ENCODE measurements at places on chromosomes 12 and 14.

- no peak for DNase-seq
Measured at GRCh38 chr14:82075566-82075965, 541.9 kb upstream of the SEL1L start.

- no peak for DNase-seq
Measured at GRCh38 chr14:92009604-92010003, 30.3 kb downstream of the TRIP11 start.

GRCh38 chr14:22089940-22090339 lies 416.3 kb upstream of the OR4E1 start:
- DNase-seq, result no peak

- no peak for DNase-seq
Measured at GRCh38 chr14:104113631-104114420, 24.6 kb upstream of the KIF26A start.

- DNase-seq, result no peak
Measured at GRCh38 chr14:23654231-23654630, 18.1 kb downstream of the DHRS2 start.

- DNase-seq, result no peak
Measured at GRCh38 chr12:16030744-16031143, 119.6 kb downstream of the DERA start.

- no peak for DNase-seq
Measured at GRCh38 chr12:131312793-131313545, 359.3 kb downstream of the ADGRD1 start.

DNA sequence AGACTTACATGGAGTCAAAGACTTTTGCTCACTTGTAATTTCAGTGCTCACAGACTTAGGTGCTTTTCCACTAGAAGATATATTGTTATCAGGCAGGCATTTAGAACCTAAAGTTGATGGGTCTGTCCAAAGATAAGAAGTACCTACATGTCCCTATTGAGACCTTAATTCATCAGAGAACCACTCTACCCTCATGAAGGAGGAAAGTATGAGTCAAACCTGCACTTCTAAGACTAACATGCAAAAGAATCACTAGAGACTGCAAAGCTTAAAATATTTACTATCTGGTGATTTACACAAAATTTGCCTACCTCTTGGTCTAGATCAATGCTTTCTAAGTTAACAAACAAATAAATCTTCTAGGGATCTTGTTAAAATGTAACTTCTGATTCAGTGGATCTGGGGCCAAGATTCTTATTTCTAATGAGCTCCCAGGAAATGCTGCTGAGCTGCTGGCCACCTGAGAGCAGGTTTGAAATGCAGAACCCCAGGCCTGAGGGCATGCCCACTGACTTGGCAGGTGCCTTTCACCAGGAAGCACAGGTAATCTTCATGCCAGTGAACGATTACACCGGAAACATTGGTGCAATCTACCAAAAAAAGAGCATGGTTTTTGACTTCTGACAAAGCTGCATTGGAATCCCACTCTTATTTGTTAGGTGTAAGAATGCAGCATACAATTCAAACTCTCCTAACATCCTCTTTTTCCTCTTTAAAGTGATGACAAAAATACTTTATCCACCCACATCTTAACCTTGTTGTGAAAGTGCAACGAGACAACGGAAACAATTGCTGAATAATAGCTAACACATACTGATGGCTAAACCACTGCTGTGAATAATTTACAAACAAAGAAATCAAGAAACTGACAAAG lies 214.2 kb downstream of the ADAMTS20 start:
- no peak for DNase-seq

GRCh38 chr12:114093520-114093919 lies 127.4 kb upstream of the RBM19 start:
- DNase-seq, result no peak

DNA sequence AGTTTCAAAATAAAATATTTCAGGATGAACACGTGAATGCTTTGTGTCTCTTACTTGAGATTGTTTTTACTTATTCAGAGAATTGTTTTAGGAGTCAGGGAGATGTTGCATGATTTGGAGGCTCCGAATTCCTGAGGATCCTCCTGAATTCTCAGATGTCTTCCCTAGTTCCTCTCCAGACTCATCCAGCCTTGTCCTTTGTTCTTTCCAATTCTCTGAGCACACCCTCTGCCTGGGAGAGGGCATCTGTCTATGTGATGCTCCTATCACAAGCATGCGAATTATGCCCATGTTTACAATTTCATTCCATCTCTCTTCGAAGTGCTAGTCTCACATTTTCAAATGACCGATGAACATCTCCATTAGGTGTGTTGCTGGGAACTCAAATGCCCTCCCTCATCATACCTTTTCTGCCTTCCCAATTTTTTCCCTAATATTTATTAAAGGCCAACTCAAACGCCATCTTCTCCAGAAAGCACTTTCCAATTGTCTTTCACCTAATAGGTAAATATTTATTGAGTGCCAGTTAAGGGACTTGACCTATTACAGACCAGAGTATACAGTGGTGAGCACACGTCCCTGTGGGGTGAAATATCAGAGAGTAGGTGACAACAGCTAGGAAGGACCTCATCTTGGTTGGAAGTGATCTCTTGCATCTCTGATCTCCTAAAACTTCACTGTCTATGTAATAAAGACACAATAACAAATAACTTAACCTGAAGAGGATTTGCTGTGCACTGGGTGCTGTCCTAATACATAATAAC lies 64.4 kb downstream of the ARF6 start:
- DNase-seq, result no peak

- no peak for DNase-seq
Measured at GRCh38 chr12:77625441-77625840, 205.3 kb upstream of the NAV3 start.

DNA sequence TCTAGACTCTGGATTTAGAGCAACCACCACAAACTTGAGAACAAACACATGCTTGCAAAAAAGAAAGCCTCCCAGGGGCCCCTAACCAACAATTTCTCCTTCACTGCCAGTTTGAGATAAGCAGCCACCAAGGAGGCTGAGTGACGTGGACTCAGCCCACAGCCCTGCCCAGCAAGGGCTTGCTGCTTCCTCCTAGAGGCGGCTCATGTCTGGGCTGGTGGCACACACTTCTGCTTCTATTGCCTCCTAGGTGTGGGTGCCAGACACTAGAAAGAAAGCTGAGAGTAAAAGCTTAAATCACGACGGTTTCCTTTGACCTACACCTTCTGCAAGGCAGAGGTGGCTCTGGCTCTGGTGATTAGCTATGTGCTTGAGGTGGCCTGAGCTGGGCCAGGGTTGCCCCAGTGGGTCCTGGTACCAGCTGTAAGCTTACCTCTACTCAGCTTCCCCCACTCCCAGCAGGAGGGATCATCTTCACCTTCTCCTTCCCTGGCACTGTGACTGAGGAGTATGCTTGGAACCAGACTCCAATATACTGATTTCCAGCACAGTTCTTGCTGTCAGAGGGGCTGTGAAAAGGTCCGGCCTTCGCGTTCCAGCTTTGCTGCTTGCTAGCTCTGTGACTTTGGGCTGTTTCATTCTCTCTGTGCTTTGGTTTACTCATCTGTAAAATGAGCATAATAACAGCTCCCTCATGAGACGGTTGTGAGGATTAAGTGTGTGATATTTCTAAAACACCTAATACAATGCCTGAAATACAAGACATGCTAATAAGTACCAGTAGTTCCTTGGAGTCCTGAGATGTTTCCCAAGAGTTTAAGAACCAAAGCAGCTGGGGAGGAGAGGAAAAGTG lies 89.7 kb upstream of the PARP11 start:
- no peak for DNase-seq

DNA sequence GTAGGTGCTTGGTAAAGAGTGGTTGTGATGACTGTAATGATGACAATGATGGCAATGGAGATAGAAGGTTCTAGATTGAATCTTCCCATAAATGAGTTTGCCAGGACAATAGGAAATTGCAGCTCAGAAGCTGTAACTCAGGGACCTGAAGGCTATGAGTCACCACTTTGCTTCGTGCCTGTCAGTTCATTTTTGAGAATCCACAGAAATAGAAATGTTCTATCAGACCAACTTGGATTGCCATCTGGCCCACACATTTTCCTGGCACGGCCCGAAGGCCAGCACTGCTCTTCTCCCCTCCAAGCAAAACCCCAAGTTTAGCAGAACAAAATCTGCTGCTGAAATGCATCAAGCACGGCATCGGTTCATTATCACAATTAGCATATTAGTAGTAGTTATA lies 1127.0 kb downstream of the BCL11B start:
- DNase-seq, result no peak

- DNase-seq, result no peak
Measured at GRCh38 chr12:52311285-52311648, 9.9 kb downstream of the KRT83 start.

GRCh38 chr14:103629503-103630121 lies 601 bp downstream of the KLC1 start:
- no peak for DNase-seq

DNA sequence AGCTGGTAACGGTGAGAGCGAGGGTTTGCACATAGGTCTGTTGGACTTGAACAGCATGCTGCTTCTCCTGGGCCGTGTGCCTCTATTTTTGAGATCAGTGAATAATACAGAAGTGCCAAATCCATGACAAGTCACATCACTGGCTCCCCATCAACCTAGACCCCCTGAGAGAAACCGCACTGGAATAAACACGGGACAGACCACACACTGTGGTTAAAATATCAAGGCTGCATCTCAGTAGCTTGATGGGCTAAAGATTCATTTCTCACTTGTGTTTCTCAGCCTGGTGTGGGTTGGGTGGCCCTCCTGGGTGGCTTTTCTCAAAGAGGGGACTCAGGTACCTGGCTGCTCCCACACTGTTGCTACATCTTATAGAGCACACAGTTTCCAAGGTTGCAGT lies 191.0 kb downstream of the DICER1 start:
- DNase-seq, result no peak

- DNase-seq, result no peak
Measured at GRCh38 chr12:58673021-58673420, 247.3 kb downstream of the LRIG3 start.

DNA sequence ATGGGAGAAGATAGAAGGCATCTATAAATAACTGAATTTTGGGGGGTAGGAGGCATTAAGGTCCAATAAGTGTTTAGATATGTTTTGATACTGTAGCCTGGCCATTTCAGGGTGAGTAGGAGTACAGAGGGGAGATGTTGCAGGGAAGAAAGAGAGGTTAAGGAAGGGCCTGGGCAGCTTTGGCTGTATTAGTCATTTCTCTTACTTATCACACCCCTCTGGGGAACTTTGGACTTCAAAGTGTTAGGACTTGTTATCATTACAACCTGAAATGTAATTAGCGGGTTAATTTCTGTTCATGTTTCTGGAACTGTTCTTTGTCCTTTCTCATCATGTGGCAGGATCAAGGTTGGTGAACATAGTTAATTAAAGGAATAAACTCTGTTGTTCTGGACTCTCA lies 40.3 kb downstream of the SUSD6 start:
- no peak for DNase-seq

DNA sequence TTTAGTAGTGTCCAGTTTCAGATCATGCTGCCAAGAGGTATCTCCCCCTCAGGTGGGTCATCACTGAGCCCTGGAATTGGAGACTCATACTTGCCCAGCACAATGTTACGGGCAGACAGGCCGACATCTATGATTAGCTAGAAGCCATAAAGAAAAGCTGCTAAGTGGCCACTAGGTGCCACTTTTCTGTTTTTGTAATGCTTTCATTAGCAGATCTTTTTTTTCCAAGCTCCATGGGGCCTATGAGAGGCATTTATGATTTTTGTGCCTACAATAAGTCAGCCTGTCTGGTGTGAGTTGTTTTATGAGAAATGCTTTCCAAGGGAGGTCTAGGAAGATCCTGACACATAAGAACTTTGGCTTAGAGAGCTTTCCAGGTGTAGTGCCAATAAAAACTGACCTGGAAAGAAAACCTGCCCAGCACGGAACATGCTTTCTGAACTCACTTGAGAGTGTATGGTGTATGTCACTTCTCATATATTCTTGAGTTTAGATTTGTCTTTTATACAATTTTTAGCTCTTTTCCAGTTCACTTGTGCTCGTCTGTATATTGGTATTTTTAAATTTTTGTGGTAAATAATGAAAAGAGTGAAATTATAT lies 21.8 kb upstream of the SMCO2 start:
- DNase-seq, result no peak

- DNase-seq, result no peak
Measured at GRCh38 chr14:42911642-42912041, 1305.0 kb downstream of the LRFN5 start.

DNA sequence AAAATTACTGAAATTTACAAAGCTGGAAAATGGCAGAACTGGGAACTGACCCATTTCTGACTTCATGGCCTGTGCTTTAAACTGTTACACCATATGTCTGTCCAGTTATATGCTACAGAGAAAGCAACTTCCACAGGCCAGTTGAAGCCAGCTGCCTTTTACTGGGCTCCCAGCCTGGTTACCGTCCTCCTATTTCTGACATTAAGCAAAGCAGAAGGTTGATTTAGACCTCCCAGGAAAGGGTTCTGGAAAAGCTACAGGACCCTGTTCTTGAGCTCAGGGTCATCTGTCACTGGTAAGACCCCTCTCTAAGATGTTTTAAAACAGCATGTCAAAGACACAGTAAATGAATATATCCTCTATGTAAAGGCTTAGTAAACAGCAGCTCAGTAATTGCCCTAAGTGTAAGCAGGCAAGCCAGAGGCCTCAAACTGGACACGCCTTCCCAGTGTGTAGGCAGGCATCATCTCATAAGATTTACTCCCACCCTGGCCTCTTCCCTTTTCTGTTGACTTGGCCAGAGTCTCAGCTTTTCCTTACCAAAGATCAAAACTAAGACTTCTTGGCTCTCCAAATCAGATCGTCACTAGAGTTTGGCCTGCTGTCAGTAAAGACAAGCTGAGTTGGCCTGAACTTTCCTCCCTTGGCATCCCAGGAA lies 55.4 kb upstream of the RNU6-8 start:
- DNase-seq, result no peak

- no peak for DNase-seq
Measured at GRCh38 chr12:28015165-28015564, 42.6 kb upstream of the PTHLH start.

GRCh38 chr14:93977790-93978581 lies 1.6 kb upstream of the ASB2 start:
- no peak for DNase-seq

DNA sequence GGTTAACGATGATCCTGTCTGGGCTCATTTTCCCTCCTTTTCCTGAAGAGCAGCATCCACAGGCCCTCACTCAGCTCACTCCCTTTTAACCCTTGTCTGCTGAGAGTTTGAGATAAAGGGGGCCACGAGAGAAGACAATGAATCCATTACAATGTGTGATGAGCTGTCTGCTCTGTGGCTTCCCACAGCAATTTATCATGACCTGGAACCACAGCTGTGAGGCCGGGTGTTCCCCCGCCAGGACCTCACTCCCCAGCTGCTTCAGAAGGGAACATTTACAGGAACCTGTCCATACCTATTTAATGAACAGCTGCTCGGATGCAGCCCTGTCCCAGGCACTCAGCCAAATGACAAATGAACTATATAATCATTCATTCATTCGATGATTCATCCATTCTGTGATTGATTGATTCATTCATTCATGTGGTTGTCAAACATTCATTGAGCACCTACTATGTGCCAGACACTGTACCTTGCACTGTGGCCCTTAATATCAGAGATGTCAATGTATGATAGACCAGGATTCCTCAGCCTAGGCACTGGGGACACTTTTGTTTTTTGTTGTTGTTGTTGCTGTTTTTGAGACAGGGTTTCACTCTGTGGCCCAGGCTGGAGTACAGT lies 18.5 kb upstream of the P2RX7 start:
- no peak for DNase-seq
